COLO829 (cell line): ENCODE measurements at places on chromosomes 11 and 22.

DNA sequence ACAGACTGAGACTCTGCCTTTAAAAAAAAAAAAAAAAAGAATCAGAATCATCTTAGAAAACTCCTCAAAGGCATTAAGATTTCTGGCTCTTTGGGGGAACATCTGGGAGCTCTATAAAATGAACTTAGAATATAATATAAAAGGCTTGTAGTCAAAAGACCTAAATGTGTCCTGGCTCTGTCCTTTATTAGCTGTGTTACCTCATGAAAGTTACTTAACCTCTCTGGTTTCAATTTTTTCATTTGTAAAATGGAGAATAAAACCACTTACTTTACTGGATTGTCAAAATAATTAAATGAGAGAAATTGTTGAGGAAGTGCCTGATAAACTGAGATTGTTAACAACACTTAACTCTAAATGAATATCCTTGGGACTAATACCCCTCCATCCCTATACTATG, 81.8 kb downstream of the FAM168A start:
- no peak for DNase-seq

- no peak for DNase-seq
These were observed 22.9 kb upstream of the ABTB2 start for GRCh38 chr11:34380696-34381095.

GRCh38 chr22:22712666-22713365, 68.4 kb downstream of the GGTLC2 start:
- DNase-seq: no peak

GRCh38 chr11:103624708-103625623, 411.5 kb upstream of the DDI1 start:
- DNase-seq: no peak

- DNase-seq: no peak
These were observed 14.4 kb upstream of the EHF start for GRCh38 chr11:34606326-34607120.

DNA sequence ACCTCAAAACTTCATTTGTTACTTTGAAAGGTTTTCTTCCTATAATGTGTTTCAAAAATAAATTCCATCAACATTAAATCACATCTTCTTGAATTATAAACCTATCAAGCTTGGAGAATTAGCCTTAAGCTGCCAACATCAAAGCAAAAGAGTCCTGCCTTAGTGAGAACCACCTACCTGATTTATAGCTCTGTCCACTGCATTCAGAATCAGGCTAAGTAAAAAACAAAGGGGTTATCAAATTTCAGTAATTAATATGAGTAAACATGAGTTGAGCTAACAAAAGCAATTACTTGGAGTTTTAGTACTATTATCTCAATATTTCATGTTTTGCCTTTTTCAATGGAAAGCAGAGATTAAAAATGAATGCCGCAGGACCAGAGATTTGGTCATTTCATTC, 73.9 kb downstream of the CADM1 start:
- no peak for DNase-seq

DNA sequence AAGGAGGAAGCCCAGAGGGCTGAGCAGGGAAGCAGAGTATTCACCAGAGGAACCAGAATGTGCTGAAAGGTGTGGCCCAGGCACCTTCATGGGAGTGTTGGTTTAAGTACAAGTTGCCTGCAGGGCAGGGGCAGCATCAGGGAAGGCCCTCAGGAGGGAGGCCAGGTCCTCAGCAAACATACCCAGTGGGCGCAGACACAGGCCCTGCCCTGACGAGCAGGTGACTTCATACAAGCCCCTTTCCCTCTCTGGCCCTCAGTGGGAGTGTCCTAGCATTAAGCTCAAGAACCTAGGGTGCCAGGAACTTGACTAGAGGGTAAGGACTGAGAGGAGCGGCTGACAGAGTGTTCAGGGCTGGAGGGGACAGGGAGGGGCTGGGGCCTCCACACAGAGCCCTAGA, 7.5 kb upstream of the CASTOR1 start:
- no peak for DNase-seq

DNA sequence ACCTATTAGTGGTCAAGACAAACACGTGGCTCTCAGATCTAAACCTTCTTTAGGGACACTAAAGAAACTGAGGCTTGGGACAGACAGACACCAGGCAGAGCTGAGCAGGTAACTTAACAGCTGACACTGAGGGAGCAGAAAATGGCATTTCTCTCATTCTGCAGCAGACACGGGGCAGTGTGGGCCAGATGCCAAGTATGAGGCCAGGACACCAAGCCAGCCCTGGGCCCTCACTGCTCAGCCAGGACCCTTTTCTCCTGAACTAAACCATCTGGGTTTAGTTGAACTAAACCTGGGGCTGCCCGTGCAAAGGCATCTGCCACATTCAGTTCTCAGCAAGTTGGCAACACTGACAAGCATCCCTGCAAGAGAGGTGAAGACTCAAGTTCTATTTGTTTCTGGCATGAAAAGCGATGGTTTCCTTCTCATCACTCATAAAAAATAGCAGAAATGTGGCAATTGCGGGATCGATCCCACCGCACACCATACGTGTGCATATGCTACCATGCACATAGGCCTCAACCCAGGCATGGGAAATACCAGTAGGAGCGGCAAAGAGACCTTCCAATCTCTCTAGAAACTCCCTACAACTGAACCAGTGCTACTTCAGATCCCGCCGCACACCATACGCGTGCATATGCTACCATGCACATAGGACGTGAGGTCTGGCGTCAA, 100.1 kb upstream of the BID start:
- no peak for DNase-seq

GRCh38 chr11:43545610-43546009, 134.9 kb upstream of the HSD17B12 start:
- DNase-seq: no peak

- no peak for DNase-seq
These were observed 101.7 kb upstream of the TRIM77 start for GRCh38 chr11:89608234-89608966.

GRCh38 chr11:78935398-78936068, 360.9 kb upstream of the NARS2 start:
- DNase-seq: no peak

DNA sequence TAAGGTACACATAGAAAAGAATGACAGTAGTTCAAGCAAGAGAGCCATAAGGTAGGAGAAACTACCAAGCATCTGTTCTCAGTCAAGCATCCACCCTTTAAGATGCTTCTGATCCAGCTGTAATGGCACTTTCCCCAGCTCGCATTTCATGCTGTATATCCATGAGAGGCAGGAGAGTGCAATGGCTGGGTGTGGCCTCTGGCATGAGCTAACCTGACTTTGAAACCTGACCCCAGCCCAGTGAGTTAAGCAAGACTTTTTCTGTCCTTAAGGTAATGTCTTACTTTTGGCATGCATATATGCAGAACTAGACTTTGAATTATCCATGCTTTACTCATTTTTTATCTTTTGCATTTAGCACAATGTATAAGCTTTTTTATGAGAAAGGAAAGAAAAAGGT, 79.8 kb upstream of the CNTN5 start:
- DNase-seq: no peak
